CD14-positive monocyte (primary cell): ENCODE measurements at places on chromosomes 5 and 9.

DNA sequence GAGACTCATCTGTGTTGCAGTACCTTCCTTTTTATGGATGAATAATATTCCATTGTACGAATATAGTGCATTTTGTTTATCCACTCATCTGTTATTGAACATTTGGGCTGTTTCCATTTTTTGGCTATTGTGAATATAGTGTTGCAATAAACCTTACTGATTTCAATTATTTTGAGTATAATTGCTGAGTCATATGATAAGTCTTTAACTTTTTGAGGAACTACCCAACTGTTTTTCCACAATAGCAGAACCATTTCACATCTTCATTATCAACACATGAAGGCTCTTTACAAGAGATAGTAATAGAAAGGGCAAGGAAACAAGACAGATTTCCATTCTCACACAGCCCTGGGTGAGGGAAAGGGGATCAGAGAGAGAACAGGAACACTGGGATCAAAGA is 329.2 kb downstream of the RAB3C start:
- peak; percentile 6 for DNase-seq

DNA sequence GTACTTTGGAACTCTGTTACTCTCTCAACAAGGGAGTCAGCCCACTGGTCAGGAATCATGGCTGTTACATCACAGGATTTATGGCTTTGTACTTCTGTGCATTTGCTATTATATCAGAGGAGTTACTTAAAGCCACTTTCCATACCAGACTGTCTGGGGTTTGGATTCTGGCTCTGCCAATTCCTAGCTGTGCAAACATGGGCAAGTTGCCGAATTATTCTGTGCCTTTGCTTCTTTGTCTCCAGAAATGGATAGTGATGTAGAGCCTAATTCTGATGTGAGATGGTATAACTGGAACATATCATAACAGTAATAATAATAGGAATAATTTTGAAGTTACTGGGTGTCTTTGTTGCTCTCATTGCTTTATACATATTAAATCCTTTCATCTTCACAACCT is 1047.3 kb upstream of the SEMA6A start:
- DNase-seq = no peak

- no peak for DNase-seq
These were observed 36.3 kb downstream of the MSX2 start for GRCh38 chr5:174760721-174761120.

DNA sequence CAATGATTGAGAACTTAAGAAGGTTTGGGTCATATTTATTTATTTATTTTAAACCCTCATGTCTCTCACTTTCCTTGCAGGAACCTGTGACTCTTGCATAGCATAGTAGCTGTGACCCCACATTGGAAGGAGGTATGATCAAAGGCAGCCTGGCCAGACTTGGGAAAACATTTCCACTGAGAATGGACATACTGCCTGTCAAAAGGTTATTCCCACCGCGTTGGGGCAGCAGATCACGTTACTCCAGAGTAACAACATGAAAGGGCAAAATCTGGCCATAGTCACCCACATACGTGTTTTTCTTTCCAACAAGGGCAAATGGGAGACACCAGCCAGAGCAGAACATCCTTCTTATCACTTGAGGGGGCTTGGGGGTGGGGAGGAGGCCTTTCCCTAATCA is 95.7 kb downstream of the ARL15 start:
- DNase-seq = no peak

GRCh38 chr9:137575716-137576411 is 2.9 kb downstream of the DPH7 start:
- no peak for DNase-seq

DNA sequence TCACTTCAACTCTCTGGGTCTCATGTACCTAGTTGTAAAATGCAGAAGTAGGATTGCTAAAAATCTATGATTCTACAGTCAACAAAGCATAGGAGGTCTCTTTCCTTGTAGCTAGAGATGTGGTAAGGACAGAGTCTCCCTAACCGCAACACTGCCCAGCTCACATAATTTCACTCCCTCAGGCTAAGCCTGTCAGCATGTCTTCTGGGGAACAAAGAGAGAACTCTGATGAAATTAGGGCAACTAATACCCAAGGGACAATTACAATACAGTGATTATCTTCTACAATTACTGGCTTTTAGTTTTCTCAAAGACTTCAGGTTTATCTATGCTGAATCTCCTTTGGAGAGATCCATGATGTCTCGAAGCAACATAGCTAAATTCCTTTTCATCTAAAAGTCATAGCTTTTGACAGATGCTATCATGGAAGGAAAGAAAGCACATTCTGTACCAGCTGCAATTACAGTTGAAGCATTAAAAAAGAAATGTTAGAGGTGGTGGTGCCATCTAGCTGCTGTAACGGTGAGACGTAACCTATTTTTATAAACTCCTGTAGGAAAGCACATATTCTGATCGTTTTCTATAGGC is 141.1 kb upstream of the TARS1 start:
- DNase-seq = peak; percentile 38

GRCh38 chr9:17632994-17633393 is 54.1 kb downstream of the SH3GL2 start:
- no peak for DNase-seq

GRCh38 chr9:137198051-137198901 is 2.3 kb downstream of the TPRN start:
- DNase-seq = no peak

DNA sequence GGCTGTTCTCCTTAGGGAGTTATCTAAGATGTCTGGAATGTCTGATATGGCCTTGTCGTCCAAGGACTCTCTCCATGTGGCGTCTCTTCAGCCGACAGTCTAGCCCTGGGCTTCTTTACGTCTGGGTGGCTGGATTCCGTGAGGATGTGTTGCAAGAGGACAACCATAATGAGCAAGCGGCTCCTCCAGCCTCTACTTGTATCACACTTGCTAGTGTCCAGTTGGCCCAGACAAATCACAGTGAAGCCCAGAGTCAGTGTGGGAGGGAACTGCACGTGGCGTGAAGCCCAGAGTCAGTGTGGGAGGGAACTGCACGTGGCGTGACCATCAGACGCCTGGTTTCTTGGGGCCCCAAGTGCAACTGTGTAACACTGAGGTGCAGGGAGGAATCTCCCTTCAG is 61.1 kb downstream of the COL23A1 start:
- DNase-seq = no peak

- DNase-seq = no peak
These were observed 71.5 kb downstream of the RCL1 start for GRCh38 chr9:4864234-4864661.

DNA sequence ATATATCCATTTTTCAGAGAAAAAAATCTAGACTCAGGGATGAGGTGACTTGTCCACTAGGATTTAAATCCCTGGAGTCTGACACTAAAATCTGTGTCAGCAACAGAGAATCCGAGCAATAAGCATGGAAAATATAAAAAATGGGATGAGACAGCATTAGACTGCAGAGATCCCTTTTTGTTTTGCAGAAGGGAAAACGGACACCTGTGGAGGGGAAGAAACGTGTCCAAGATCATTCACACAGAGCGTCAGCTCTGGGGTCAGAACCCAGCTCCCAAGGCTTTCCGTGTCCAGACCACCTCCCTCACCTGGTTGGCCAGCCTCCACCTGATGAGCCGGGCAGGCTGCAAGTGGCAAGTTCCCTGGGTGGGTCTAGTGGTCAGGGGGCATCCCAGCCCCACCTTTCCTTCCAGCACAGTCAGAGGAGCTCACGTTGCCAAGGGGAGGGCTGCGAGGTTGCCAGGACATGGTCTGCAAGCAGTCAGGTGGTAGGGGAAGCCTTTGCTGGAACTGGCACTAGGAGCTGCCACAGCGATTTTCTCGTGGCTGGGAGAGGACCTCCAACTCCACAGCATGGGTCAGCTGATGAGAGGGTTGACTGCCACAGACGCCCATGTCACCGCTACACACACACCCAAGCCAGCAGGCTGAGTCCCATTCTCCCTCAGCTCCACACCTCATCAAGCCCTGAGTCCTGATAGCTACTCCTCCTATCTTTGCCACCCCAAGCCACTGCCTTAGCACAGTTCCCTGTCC is 65.9 kb upstream of the CPLX2 start:
- no peak for DNase-seq

GRCh38 chr9:125850763-125851162 is 103.6 kb downstream of the PBX3 start:
- no peak for DNase-seq

DNA sequence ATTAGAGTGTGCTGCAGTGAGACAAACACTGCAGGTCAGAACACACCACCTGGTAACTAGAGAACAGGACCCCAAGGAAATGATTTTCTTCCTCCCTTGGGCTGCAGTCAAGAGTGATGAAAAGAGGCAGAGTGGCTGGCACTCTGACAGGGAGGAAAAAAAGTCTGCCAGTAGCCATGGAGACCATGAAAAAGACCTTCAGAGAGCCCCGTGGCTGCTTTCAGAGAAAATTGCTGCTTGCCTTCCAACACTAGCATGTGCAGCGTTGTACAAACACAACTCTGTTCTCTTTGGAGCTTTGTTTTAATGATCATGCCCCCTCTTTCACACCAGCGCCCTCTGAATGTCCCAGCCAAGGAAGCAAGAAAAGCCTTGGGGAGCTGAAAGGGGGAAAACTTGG is 68.8 kb downstream of the ANKRD55 start:
- no peak for DNase-seq

DNA sequence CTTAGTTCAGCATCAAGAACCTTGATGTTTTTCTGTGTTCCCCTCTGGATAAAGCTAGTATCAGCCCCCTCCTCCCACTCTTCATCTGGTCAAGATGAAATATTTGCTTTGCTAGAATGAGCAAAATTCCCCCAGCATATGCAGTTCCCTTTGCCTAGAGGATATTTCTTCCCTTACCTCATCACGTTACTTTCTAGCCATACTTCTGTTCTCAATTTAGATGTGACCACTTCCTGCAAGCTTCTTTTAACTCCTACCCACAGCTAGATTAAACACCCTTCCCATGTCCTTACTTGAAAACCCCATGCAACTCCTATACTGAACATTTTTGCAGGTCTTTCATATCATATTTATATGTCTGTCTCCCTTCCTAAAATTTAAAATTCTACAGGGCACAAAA is 178.9 kb upstream of the TUSC1 start:
- no peak for DNase-seq

DNA sequence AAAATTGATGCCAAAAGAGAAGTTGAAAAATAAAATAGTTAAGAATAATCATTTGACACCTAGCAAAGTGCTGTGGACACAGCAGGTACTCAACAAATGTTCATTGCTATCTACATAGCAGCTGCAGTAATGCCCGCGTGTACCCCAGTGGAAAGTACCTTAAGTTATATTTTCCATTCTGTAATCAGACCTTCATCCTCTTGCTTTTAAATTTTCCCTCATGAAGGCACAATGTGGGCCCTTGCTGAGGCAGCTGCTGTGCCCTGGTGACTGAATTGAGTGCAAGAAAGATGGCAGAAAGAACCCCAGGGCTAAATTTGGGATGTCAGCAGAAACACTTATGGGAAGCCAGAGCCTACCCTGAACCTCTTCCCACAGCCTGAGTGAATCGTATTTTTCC is 65.9 kb downstream of the CYFIP2 start:
- DNase-seq = no peak

- no peak for DNase-seq
These were observed 85.5 kb downstream of the DCP2 start for GRCh38 chr5:113061846-113062780.
